ENCODE measurements at places on chromosomes 3 and 15. TPM values are rescaled to one million over a fixed set of nuclear protein-coding genes. Genes with fewer than 3 reads are reported as not detected.

DNA sequence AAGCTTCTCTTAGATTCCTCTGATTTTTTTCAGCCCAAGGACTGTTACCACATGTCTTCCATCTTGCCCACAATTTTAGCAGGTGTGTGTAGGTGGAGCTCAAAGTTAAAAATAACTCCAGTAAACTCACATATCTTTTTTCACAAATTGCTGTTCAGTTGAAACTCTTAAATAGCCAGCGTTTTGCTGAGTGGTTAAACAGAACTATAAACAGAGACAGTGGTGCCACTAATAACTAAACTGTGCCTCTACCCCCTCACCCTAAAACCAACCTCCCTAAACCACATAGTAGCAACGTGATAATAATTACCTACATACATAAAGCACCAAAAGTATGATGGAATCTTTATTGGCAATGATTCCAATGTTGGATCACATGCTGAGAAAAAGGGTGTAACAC lies 525.1 kb downstream of the PDCD6IP start:
- H3K36me3 ChIP-seq, result no peaks in the 10 kb centered on the region
- DNase-seq, result no peak
- H3K27me3 ChIP-seq, result no peaks in the 10 kb centered on the region
- H3K4me1 ChIP-seq, result no peaks in the 10 kb centered on the region
- no peak overlapping the region for H3K4me3 ChIP-seq

DNA sequence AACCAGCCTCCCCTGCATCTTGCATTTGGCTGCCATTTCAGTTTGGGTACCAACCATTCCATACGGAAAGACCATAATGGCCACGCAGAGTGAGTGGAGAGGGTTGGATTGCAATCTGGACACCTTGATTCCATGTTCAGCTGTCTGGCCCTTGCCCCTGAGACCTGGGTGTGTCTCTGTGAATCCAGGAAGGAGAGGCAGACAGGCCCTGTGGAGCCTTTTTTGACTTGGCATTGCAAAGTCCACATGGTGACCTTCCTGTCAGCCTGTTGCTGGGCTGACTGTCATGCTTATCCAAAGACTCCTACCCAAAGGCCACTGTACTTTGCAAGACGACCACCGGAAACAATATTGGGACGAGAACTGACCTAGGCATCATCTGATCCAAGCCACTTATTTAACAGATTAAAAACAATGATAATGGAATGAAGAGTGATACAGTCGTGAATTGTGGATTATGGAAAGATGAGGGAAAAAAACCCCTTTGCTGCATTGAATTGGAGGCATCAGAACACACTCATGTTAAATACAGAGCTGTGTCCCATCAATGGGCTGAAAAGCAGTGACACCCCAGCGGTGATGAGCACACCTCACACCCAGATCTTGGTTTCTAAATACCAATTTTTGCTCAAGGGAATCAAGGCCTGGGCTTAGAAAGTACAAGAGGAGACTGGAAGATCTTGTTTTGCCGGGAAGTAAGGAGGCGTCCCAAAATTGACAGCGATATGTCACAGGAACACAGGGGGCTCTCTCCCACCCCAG lies 86.0 kb downstream of the LRRK1 start:
- DNase-seq, result no peak
- H3K4me3 ChIP-seq, result no peak overlapping the region
- H3K4me1 ChIP-seq, result peaks cover 21% of the 10 kb centered on the region
- H3K36me3 ChIP-seq, result no peaks in the 10 kb centered on the region

DNA sequence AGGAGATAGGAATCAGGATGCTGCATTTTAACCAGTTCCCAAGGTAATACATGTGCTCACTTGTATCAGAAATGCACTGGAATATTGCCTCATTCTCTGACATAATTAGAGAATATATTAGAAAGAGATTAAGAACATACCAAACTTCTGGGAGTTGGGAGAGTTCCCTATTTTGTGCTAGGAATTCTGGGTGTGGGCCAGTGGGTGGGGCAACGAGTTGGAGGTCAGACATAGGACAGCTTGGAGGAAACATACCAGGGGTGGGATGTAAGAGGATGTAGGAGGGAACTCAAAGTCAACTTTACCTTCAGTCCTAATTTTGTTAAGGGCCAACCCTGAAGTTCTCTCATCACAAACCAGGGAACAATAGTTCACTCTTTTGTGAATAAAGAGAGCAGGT lies 83.6 kb downstream of the SLC7A14 start:
- H3K27me3 ChIP-seq, result no peaks in the 10 kb centered on the region
- H3K4me3 ChIP-seq, result no peak overlapping the region
- no peaks in the 10 kb centered on the region for H3K36me3 ChIP-seq
- DNase-seq, result no peak
- 0 out of 2 replicates have a peak, but pooled peaks cover 3% of the 10 kb centered on the region for H3K4me1 ChIP-seq

DNA sequence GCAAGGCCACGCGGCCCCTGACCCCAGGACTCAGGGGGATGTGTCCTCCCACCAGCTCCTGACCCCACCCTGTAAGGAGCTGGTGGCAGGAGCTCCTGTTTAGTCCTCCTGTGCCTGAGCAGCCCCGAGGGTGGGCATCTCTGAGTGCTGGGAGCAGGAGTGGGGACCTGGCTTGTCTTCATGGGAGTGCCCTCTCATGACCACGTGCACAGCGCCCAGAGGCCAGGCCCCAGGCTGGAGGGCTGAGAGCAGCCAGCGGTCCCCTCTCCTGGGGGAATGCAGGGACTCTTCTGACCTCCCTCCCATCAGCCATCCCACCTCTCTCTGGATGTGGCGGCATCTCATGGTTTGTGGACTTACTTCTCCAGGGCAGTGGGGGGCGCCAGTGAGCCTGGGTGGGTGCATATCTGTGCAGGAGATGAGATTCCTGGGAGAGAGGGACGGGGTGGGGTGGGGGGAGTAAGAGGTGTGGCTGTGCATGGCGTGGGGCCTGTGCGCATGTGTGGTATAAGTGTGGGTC lies 205.6 kb downstream of the TBC1D2B start:
- H3K27me3 ChIP-seq, result no peaks in the 10 kb centered on the region
- H3K4me1 ChIP-seq, result no peaks in the 10 kb centered on the region
- H3K27ac ChIP-seq, result no peak overlapping the region

DNA sequence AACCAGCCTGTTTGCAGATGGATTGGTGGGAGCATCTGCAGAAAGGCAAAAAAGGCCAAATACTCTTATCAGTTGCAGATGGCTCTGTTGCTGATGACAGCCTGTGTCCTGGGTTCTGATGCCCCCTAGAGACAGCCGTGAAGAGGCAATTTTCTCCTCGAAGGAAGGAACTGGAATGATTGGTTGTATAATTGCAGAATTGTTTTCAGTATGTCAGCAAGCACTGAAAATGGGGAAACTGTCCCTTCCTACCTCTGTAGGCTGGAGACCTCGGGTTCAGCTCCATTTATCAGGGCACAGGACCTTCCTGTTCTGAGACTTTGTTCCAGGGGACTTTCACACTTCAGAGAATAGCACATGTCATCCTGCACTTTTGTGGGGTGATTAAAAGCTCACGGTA lies 103.0 kb downstream of the PGPEP1L start:
- peak; percentile 70 for DNase-seq
- H3K27ac ChIP-seq, result no peak overlapping the region
- no peaks in the 10 kb centered on the region for H3K27me3 ChIP-seq
- peaks cover 23% of the 10 kb centered on the region for H3K4me1 ChIP-seq

TMEM266 gene
- 2.8 TPM for total RNA-seq

Data from GM23338 (cell line).